Esophagus squamous epithelium (tissue), 5 donors: ENCODE measurements at places on chromosomes 1 and 21.

- no peak for DNase-seq
Observed at GRCh38 chr1:50700214-50700613, 259.9 kb downstream of the FAF1 start.

DNA sequence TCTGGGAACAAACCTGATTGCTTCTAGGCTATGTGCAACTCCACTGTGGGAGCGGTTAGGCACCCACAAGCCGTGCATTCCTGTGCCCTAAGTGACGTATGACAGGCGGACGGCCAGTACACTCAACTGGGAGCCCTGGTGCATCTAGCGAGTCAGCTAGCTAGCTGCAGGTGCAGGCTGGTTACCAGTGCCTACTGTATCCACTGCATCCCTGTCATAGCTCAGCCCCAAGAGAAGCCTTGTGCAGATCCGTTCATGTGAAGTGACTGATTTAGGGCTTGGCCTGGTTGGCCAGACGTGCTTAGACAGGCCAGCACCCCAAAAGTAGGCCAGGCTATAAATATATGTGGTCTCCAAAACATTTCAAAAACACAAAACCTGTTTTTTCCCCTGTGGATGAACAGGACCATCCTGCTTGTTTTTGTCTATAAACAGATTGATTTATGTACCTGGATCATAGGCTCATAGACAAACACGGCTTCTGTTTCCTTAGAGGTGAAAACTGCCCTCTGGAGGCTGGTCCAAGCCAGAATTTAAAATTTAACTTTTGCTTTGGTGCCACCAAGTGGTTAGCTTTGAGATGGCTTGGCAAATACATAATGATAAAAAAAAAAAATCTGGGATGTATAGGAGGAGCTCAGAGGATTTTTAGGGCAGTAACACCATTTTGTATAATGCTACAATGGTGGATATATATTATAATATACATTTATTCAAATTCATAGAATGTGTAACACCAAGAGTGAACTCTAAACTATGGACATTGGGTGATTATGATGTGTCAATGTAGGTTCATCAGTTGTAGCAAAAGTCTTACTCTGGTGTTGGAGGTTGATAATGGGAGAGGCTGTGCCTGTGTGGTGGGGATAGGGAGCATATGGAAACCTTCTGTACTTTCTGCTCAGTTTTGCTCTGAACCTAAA is 68.5 kb downstream of the GIPC2 start:
- no peak for DNase-seq

- no peak for DNase-seq
Observed at GRCh38 chr1:200638073-200638472, 17.5 kb upstream of the KIF14 start.

GRCh38 chr1:65193129-65193695 is 45.2 kb downstream of the AK4 start:
- no peak for DNase-seq

DNA sequence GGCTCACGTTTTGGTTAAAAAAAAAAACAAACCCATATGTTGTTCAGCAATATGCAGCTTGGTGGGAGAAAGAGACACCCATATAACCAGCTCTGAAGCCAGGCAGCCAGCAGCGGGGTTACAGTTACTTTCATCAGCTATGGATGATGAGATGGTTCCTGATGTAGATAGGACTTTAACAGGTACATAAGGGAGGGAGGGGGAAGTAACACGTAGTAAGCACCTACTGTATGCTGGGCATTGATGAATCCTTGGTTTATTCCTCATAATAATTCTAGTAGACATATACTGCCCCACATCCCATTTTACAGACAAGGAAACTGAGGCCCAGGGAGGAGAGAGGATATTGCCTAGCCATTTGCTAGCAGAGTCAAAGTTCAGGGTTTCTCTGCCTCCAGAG is 2.0 kb downstream of the SLC1A7 start:
- no peak for DNase-seq

DNA sequence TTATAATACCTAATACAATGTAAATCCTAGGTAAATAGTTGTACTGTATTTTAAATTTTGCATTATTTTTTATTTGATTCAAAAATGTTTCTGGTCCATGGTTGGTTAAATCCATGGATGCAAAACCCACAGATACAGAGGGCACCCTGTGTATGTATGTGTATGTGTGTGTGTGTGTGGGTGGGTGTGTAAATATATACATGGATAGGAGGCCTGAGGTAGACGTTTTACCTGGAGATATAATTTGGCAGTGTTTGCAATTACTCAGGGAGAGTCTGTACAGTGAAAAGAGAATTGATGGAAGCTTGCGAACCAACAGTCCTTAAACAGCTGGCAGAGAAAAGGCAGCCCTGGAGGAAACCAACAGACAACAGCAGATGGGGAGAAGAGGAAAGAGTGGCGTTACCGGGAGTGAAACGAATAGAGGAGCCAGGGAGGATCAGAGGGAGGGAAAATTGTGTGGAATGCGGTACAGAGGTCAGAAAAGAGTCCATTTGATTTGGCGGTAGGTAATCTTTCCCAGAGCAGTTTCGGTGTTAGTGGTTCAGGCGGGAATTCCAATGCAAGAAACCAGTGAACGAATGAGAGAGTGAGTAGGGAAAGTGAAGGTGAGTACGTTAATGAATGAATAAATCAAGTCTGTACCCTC is 47.9 kb upstream of the NBL1 start:
- DNase-seq: no peak

DNA sequence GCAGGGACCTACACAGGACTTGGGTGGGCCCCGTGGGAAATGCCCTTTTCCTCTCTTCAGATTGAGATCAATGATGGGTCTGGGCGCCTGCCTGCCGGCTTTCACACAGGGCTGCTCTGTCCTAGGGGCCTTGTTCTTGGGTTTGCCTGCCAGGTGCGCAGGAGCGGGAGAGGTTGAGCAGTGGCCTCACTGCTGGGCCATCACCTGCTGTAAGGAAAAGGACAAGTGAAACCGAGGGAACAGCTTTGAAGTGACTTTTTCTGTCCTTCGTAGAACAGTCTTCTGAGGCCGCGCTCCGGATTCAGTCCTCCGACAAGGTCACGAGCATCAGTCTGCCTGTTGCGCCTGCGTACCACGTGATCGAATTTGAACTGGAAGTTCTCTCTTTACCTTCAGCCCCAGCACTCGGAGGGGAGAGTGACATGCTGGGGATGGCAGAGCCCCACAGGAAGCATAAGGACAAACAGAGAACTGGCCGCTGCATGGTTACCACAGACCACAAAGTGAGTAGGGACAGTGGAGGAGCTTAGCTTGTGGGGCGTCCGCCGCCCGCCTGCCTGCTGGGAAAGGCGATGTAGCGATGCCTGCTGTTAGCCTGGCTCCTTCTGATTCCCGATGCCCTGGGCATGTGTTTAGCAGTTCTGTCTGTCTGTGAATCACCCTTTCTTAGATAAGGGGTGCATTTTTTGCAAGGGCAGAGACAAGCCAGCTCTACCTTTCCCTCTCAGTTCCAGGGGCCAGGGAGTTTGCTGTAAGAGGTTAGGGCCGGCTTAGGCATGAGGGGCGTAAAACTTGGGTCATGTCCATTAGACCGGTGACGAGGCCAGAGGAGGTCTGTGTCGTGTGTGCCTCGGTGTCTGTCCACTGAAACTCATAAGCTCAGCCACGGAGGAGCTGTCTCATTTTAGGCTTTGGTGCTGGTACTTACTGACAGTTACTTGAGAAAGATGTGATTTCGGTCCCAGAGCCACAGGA is 19.5 kb upstream of the PWP2 start:
- no peak for DNase-seq

DNA sequence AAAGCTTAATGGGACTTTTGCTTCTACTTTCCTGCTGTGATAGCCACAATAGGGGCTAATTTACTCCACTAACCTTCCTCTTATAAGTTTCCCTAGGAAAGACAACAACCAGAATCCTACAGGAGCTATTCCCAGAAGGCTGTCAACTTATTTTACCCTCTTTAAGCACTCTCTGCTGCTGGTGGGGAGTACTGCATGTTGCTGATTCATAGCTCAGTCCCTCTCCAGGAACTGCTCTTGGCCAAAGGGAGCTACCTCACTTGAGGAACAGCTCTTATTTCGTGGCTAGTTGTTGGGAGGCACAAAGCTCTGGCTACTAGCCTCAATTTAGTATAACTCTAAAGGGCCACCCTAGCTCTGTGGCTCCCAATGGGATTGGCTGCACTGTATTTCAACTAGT is 37.2 kb downstream of the ADSS2 start:
- DNase-seq: no peak

GRCh38 chr1:37484325-37485051 is 10.1 kb downstream of the ZC3H12A start:
- no peak for DNase-seq

GRCh38 chr1:210727709-210728108 is 399.0 kb downstream of the HHAT start:
- DNase-seq: no peak

GRCh38 chr1:46137916-46138315 is 5.5 kb upstream of the PIK3R3 start:
- no peak for DNase-seq

GRCh38 chr1:114274621-114275317 is 121.1 kb upstream of the SYT6 start:
- no peak for DNase-seq

DNA sequence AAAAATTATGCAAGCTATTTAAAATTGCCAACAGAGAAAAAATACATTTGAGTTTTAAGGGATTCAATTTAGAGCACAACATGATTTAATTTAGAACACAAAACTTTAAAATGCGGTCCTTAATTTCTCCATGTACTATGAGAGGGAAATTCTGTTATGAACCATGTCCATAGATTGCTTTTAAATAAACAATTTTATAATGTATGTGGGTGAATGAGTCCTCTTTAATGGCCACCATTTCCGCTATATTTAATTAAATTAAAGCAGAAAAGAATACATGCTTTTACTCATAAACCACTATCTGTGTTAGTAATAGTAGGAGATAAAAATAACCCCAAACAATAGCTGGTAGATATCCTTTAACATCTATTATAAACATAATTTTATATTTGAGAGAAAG is 914.6 kb downstream of the LTN1 start:
- no peak for DNase-seq

DNA sequence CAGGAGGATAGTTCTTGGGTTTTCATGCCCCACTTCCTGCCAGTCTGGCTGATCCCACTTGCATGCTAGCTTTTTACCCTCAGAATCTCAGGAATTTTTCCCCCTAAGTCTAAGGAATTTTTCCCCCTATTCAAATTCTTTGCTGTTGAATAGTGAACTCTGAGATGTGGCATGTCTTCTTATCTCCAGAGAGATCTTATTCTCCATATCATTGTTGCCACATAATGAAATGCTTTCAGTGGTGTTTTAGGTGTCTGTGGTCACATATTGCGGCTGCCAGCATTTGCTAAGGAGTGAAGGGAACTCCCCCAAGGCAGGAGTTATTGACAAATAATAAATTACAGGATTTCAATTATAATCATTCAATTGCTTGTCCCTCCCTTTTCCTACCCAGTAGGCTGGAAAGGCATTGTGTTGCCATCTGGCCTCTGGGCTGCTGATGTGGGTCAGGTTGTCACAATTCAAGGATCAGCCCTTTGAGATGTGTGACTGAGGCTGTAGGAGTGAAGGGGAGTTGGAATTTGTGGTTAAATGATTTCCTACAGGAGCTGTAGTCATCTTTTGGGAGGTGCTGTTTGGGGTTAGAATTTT is 3.9 kb upstream of the FLG start:
- DNase-seq: no peak

- DNase-seq: no peak
Observed at GRCh38 chr1:89523572-89524368, 859 bp upstream of the LRRC8B start.

GRCh38 chr1:59309795-59310548 is 13.1 kb downstream of the FGGY start:
- DNase-seq: no peak

- DNase-seq: no peak
Observed at GRCh38 chr1:228911225-228912210, 176.2 kb downstream of the RHOU start.

DNA sequence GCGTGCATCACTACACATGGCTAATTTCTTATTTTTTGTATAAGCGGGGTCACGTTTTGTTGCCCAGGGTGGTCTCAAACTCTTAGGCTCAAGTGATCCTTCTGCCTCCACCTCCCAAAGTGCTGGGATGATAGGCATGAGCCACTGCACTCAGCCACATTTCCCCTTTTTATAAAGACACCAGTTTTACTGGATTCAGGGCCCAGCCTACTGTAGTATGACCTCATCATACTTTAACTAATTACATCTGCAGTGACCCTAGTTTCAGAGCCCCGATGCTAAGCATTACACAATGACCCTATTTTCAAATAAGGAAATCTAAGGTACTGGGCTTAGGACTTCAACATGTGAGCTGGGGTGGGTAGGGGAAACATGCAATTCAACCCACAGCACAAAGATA is 31.8 kb upstream of the ENAH start:
- no peak for DNase-seq

- DNase-seq: no peak
Observed at GRCh38 chr1:63261736-63262458, 60.5 kb upstream of the FOXD3 start.

DNA sequence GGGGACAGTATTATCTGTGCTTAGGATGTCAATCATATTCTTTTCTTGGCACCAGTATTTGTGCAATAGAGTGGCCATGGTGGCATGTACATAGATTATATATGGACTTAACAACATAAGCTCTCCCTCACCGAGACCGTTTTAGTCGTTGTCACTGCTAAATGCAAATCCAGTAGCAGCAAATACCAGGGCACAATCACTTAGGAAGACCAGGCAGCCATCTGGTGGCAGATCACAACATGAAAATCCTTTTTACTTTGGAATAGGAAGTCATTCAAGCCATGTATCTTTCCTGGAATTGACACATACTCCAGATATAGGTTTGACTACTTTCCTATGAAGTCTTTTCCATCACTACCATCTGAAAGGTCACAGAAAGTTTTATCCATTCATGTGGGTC is 53.2 kb upstream of the C1orf87 start:
- DNase-seq: no peak

DNA sequence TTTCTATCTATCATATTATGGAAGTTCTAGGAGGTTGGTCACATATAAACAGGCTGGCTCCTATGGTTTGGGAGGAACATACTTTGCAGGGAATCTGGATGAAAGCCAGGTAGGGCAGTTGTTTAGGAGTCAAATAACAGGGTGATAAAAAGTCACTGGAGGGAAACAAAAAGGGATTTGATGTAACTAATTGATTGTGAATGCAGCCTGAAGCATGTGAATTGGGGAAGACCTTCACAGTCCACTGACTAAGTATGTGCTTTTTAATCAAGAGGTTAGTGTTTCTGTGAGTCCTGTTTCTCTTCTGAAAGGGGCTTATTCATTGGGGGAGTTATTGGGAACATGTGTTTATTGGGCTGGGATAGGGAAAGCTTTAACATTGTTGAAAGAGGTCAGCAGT is 41.3 kb downstream of the HMCN1 start:
- no peak for DNase-seq

GRCh38 chr21:41817877-41818855 is 51.3 kb upstream of the RIPK4 start:
- DNase-seq: no peak

GRCh38 chr1:167555971-167556714 is 2.6 kb upstream of the CREG1 start:
- DNase-seq: peak; percentile 4
